ENCODE measurements at places on chromosomes 2 and 18.

DNA sequence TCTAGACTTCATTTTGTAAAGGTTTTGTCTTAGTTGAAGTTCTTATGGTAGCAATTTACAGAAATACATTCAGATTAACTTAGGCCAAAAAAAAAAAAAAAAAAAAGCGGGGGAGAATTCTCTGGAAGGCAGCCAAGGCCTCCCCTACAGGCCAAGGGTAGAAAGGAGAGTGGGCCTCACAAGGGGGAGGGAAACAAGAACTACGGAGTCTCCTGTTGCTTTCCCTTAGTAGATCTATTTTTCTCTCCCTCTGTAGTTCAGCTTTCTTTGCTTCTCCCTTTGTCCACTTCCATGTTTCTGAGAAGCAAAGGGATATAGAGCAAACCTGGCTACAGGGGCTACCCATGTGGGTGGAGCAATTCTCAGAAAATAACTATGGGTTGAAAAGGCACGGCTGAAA, 2.4 kb upstream of the STK11IP start:
- no peak for DNase-seq

- DNase-seq: no peak
Measured at GRCh38 chr18:71327441-71327840, 1038.6 kb downstream of the SOCS6 start.

- no peak for DNase-seq
Measured at GRCh38 chr2:205972113-205972512, 113.9 kb downstream of the INO80D start.

DNA sequence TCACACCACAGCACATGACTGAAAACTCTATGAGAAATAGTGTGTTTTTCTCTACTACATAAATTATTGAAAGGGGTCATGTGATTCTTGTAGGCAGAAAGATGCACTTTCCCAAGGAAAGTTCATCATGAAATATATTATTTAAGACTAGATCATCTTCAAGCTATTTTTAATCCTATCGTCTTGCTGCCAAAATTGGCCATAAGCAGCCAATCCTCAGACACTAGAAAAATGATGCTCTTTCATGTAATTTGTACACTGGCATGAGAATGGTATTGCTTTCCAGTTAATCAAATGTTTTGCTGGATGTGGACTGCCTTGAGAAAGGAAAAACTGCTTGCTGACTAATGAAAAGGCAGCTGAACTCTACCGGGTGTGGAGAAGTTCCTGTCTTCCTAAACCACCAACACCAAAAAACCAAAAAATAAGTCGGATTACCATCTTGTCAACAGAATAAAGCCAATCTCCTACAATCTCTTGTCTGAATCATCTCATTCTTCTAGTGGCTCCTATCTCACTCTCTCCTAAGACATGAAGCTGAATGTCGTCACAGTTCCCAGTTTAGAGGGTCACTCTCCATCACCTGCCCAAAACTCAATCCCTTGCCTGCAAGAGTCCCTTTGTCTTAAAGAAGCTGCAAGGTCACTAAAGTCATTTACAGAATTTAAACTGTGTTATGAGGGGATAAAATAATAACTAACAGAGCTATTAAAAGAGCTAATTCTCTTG, 5.3 kb downstream of the BCL2 start:
- no peak for DNase-seq

DNA sequence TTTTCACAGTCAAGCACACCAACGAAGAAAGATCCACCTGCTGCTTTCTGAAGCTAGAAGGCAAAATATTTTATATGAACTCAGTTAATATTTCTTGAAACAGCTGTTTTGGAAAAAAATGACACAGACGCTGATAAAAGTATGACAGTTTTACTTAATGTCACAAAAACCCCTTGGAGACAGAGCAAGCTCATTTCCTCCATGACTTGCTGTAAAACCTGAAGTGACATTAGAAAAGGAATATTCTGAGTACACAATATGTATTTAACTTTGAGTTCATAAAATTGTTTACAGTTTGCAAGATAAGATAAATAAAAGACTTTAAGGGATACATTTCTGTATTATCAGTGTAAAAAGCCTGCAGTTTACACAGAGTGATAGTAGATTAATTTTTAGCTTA, 105.4 kb downstream of the DSEL start:
- no peak for DNase-seq

DNA sequence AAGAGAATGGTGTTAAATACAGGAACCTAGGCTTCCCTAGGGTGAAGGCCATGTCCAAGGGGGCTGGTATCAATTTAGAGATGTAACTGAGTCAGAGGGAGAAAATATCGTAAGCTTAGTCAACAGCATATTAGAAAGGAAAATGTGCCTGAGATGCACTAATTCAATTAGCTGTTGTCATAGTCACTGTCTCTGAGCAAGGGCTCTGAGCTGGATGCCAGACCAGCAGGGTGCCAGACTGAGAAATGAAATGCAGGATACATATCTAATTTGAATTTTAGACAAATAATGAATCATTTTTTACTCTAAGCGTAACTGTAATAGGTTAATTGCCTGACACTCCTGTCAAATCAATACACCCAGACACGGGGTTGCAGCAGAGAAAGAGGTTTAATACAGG, 11.4 kb upstream of the SLC35F6 start:
- no peak for DNase-seq

DNA sequence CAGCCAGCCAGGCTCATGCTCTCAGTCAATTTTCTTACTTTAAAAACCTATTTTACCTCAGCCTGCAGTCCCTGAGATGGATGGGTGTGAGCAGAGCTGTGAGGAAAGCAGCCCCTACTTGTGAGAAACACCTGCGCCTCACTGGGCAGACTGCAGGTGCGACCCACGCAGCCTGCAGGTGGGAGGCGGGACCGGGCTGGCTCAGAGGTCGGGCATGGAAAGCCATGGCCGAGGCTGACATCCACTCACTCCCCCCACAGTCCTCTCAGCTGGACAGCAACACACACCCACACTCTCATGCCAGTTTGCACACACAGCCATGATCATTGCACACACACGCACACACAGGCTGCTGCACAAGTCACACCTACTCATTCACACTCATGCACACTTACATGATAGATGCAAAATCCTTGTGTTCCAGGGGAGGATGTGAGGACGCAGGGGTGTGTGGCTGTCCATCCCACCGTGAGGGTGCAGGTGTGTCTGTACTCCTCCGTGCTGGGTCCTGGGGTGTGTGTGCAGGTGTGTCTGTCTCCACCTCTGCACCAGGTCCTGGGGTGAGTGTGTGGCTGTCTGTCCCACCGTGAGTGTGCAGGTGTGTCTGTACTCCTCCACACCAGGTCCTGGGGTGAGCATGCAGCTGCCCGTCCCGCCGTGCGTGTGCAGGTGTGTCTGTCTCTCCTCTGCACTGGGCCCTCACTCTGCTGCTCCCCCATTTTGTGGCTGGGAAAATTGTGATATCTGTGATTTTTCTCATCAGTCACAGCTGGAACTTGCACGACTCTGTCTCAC, 166.5 kb downstream of the RTP5 start:
- DNase-seq: no peak

- no peak for DNase-seq
Measured at GRCh38 chr2:201969241-201969937, 64.3 kb upstream of the FZD7 start.

DNA sequence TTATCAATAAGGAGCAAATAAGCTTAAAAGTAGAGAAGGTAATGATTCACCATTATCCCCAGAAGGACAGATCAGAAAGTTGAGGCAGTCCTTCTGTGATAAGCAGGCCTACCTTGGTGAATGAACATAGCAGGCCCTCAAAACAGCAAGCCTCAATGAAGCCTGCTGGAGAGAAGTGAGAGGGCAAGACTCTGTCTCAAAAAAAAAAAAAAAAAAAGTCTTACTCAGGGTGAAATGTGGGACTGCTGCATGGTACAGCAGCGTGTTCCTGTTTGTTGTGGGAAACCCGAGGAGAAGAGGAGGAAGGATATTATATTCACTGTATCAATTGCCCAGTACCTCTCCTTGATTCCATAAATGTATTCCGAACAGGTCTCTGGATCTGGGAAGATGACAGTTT, 8.7 kb upstream of the HAT1 start:
- no peak for DNase-seq

DNA sequence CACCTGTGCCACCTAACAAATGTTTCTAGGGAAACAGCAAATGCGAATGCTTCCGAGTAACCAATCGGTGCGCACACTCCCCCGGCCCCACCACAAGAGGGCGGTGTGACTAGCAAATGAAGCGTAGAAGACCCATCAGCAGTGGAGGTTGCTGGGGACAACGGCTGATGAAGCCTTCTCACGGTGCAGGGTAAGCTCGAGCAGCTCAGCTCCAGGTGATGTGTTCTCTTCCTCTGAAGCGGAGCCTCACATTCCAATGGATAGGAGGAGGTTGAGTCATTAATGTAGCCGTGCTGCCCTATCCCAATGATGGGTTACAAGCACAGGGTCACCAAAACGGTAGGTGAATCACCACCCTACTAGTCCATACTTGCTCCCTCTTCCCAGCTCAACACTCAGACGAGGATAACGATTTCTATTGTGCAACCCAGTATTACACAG, 127.6 kb upstream of the TWIST2 start:
- DNase-seq: no peak

DNA sequence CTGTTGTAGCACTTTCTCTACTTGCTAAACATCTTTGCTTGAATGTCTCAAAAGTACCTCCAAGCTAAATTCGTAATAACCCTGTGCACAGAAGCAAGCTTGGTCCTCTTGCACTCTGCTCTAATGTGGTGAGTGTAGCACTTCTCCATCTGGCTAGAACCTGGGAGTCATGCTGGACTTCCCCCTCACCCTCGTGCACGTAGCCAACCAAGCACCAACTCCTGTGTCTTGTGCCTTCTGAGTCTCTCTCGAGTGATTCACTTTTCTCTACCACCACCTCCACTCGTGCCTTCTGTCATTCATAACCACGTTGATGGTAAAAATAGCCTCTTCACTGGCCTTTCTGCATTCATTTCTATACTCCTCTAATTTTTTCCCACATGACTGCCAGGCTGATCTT, 91.9 kb upstream of the KCNE4 start:
- DNase-seq: no peak

DNA sequence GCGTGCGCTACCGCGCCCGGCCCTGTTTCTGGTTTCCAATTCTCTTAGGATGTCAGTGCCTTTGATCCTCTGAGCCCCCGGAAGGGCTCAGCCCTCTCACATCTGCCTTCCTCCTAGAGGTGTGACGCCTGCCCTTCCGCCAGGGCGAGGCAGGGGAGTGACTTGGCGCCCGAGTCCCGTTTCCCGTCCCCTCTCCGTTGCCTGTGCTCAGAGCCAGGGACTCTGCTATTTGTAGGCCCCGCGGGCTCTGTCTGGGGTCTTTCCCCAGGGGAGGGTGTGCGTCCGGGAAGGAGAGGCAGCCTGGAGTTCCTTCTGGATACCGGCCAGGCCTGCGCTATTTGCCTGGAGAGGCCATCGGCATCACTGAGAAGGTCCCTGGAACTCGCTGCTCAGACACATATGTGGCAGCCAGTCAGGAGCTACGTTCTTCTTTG, 103.7 kb upstream of the TAF1B start:
- DNase-seq: no peak

GRCh38 chr2:224820283-224820991, 104.3 kb upstream of the CCDC195 start:
- DNase-seq: no peak

GRCh38 chr2:168136392-168136977, 110.9 kb downstream of the STK39 start:
- DNase-seq: no peak

GRCh38 chr2:587087-587960, 89.9 kb downstream of the TMEM18 start:
- no peak for DNase-seq

DNA sequence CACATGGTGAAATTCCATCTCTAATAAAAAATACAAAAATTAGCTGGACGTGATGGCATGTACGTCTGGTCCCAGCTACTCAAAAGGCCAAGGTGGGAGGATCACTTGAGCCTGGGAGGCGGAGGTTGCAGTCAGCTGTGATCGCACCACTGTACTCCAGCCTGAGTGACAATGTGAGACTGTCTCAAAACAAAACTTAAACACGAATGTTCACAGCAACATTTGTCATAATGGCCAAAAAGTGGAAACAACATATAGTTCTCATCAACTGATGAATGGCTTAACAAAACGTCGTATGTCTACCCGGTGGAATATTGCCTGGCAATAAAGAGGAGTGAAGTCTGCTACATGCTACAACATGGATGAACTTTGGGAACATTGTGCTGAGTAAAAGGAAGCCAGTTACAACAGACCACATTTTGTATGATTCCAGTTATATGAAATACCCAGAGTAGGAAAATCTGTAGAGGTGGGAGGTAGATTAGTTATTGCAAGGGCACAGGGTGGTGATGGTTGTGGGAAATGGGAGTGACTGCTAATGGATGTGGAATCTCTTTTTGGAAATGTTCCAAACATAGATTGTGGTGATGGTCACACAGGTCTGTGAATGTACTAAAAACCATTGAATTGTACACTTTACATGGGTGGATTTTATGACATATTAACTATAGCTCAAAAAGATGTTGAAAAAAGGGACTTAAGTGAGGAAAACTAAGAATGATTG, 478.2 kb downstream of the PTPRM start:
- no peak for DNase-seq

DNA sequence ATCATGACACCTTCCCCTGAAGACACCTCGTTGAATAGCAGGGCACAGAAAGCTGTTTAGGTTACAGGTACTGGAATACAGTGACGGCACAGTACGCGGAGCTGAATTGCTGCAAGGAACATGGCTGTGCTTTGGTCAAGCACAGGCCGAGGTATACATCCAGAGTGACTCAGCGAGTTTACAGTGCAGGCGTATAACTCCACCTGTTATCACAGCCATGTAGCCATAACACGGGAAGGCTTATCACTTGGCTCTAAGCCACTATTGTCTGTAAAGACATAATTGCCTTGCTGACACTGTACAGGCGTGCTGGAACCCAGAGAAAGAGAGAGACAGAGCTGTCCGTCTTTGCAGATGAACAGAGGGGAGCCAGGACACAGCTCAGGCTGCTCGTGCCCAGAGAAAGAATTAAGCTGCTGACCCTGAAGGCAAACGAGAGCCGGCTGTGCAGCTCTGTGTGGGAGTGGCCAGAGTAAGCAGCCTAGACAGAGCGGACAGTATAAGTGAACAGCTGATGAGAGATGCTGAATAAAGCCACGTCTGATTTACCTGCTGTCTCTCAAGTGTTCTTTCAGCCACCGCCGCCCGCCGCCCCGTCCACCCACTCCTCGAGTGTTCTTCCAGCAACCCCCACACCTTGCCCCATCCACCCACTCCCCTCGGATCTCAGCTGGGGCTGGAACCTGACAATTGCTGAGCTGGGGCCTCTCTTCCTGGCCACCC, 87.3 kb upstream of the PPP1CB start:
- DNase-seq: peak; percentile 10

All from NCI-H187 (cell line).